Activated naive CD4-positive, alpha-beta T cell treated with anti-CD3 and anti-CD28 coated beads for 36 hours (primary cell): ENCODE measurements at places on chromosomes 2 and 18. TPM values are rescaled to one million over a fixed set of nuclear protein-coding genes. Genes with fewer than 3 reads are reported as not detected.
A peak's percentile ranks its signal among the peaks of the same experiment; 100 is the strongest.

- DNase-seq: no peak
Measured at GRCh38 chr2:29224693-29225551, 109.7 kb downstream of the CLIP4 start.

Gene SCN3A
- total RNA-seq: 0.12 TPM

Gene CGREF1
- total RNA-seq: 5.8 TPM

GRCh38 chr2:73977466-73977865, 7.2 kb upstream of the TET3 start:
- no peak for DNase-seq

Gene COBLL1
- not detected for total RNA-seq

Gene EPB41L3
- 8.7 TPM for total RNA-seq

GRCh38 chr2:25557179-25558036, 116.0 kb downstream of the DTNB start:
- no peak for DNase-seq

- DNase-seq: no peak
Measured at GRCh38 chr18:2987876-2988790, 24.8 kb downstream of the LPIN2 start.

Gene ATP9B
- 19.1 TPM for total RNA-seq

Gene ABCG5
- total RNA-seq: not detected

- no peak for DNase-seq
Measured at GRCh38 chr18:30652387-30652786, 390.2 kb downstream of the DSC3 start.

Gene CPO
- total RNA-seq: not detected

GRCh38 chr18:23871410-23871809, 143.1 kb upstream of the TTC39C start:
- DNase-seq: peak; percentile 66

- DNase-seq: no peak
Measured at GRCh38 chr2:120626566-120626965, 109.1 kb upstream of the GLI2 start.

Gene SPHKAP
- not detected for total RNA-seq

DNA sequence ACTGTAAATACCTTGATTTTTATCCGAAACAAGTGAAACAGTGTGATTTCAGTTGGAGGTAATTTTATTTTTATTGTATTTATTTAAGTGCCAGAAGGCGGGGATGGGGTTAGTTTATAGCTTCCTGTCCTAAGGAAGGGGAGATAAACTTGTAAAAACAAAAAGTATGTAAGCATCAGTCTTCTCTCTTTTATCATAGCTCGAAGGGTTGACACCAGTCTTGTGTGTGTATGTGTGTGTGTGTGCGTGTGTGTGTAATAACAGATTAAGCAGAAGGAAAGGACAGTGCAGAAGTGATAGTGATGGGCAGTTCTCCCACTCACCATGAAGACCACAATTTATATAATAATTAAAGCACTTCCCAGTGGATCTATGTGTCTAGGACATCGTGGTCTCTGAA, 793.3 kb downstream of the PLCL1 start:
- DNase-seq: no peak

Gene PAX8
- 2.8 TPM for total RNA-seq

DNA sequence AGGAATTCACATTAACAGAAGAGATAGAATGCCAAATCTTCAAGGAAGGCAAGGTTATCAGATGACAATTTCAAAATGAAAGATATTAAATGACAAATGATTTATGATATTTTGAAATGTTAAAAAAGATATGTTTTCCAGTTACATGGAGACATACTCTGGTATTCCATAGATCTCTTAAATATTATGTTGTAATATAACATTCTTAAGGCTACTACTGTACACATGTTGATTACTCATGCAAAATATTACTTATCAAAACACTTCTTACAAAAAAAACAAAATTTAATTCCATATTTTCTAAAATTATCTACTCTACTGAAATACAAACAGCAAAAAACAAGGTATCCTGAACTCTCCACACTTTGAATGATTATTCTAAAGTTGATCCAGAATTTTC, 22.9 kb downstream of the RTTN start:
- DNase-seq: no peak

Gene HOXD12
- total RNA-seq: not detected

DNA sequence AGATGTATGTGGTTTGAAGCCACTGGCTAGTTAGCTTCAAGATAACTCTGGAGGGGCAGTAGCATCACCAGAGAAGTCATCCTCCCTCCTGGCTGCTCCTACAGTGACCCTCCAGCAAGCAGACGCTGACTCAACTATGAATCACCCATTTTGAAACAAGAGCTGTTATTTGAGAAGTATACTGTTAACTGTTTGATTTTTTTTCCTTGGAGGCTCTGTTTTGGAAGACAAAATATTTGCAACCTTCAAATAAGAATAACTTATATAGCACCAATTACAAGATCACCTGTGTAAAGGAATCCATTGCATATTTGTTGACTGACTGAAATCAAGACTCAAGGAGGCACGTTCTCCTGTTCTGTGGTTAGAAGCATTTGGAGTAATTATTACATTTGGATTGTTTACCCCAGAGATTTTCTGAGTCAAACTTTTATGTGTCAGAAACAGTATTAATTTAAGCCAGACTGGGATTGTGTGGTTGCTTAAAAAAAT, 313.8 kb downstream of the MTX2 start:
- no peak for DNase-seq

GRCh38 chr2:213104092-213104902, 47.1 kb downstream of the IKZF2 start:
- DNase-seq: no peak

Gene NMUR1
- total RNA-seq: not detected

- DNase-seq: no peak
Measured at GRCh38 chr2:10524341-10524740, 76.2 kb upstream of the ODC1 start.

DNA sequence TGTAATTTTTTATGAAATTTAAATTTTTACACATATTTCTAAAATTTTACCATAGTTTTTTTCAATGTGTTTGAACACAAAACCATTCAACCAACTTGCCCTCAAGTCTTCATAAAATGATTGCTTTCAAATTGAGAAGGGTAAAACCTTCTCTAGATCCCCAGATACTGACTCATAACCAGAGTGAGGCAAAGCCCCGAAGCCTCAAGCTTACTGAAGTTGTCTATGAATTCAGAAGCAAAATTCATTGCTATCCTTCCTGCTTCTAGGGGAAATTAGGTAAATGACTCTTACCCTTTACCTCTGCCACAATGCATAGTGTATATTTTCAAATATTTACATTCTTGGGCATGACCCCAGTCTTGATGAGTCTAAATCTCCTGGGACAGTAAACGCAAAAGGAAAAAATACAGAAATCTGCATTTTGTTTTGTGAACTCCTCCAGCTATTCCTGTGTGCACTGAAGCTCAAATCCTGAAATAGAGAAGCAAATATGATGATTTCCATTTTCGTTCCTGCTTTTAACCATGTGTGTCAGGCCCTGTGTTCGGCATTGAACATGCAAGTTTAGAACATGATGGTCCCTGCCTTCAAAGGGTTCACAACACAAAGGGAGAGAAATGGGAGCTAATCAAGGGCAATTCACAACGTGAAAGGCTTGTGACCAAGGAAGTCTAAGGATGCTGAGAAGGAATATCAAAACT, 246.3 kb downstream of the SUCLG1 start:
- peak; percentile 22 for DNase-seq

GRCh38 chr2:8391126-8391525, 290.7 kb upstream of the ID2 start:
- DNase-seq: no peak

Gene LIPG
- 0.22 TPM for total RNA-seq

- no peak for DNase-seq
Measured at GRCh38 chr2:98172951-98173350, 86.0 kb downstream of the VWA3B start.

Gene UPP2
- not detected for total RNA-seq

Gene TSPYL6
- not detected for total RNA-seq

DNA sequence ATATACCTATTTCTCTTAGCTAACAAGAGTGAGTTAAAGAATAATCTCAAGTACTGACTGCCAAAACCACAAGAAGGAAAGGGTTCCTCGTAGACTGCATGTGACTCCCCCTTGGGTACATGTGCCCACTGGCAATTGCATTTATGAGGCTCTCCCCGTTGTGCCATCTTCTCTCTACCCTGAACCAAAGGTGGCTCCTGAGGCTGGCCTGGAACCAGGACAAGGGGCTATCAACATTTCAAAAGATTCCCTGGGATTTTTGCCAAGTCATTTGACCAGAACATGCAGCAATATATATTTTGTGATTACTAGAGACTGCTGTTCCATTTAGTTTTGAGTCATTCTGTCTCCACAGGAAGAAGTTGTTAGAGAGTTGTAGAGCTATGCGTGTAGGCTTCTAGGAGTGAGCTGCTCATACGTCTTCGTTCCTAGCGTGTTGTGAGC, 45.8 kb downstream of the LAMA3 start:
- DNase-seq: no peak

DNA sequence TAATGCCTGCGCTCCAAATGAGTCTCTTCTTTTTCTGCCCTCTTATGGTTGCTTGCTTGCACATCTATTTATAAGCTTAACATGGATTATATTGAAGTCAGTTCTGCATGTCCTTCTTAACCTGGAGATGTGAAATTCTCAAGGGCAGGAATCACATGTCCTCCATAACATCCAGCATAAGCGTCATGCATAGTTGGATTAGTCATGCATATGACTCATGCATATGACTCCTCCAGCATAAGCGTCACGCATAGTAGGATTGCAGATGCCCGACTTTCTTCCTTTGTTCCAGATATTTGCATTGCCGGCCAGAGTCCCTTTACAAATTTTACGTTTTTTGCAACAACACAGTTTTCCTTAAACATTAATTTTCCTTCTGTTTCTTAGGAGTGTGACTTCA, 308.6 kb downstream of the TGIF1 start:
- DNase-seq: no peak

GRCh38 chr2:70887550-70888246, 48.0 kb upstream of the ATP6V1B1 start:
- DNase-seq: peak; percentile 61

GRCh38 chr18:6683112-6683876, 46.2 kb upstream of the ARHGAP28 start:
- DNase-seq: no peak

- no peak for DNase-seq
Measured at GRCh38 chr2:169294001-169294675, 68.2 kb downstream of the LRP2 start.

DNA sequence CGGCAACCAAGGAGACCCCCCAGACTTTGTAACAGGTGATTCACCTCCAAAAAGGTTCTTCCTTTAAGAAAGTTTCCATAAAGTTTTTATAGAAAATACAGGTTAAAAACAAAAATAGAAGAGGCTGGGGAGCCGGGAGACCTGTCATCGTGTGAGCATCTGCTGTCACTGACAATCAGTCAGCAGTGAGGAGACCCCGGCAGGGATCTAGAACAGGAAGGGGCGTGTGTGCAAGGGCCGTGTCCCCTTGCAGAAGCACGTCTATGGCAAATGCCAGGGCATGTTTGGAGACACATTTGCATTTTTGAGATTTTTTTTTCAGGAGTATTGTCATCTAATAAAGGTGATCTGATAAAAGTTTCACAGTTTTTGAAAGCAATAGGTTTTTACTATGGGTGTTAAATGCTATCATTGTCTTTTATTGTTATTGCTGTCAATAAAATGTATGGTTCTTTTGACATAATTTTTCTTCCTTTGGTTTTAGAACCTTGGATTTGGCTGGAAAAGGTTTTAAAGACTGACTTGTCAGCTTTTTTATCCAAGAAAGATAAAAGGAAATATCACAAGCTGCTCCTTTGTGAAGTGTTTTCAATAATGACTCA, 52.1 kb downstream of the MTCL1 start:
- DNase-seq: no peak
